ENCODE measurements at places on chromosomes 1 and 21. TPM values are rescaled to one million over a fixed set of nuclear protein-coding genes. Genes with fewer than 3 reads are reported as not detected.

The TRIM45 gene
- 1.1 TPM for total RNA-seq

The TXLNA gene
- 58.6 TPM for total RNA-seq

The WDR64 gene
- total RNA-seq: not detected

The DCST1 gene
- not detected for total RNA-seq

The IL20 gene
- not detected for total RNA-seq

The CYP4A11 gene
- total RNA-seq: 0.18 TPM

The PFDN2 gene
- 40.5 TPM for total RNA-seq

The LRRC39 gene
- 0.18 TPM for total RNA-seq

The METTL13 gene
- 9.7 TPM for total RNA-seq

The OPRD1 gene
- not detected for total RNA-seq

The CCDC185 gene
- total RNA-seq: not detected
